Stimulated activated CD4-positive, alpha-beta T cell treated with anti-CD3 and anti-CD28 coated beads, Interleukin-12 subunit alpha, Interleukin-12 subunit beta, amount 100 ng/mL, for 24 hours (primary cell): ENCODE measurements at places on chromosomes 4 and X.

DNA sequence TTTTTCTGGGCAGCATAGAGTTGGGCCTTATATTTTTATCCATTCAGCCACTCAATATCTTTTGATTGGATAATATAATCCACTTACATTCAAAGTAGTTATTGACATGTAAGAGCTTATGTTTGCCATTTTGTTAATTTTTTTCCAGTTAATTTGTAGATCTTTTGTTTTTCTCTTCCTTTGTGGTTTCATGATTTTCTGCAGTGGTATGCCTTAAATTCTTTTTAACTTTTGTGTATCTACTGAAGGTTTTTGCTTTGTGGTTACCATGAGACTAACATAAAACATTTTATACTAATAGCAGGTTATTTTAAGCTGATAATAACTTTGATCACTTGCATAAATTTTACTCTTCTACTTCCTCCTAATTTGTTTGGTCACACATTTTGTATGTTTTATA lies 140.8 kb upstream of the GATB start:
- no peak for DNase-seq

DNA sequence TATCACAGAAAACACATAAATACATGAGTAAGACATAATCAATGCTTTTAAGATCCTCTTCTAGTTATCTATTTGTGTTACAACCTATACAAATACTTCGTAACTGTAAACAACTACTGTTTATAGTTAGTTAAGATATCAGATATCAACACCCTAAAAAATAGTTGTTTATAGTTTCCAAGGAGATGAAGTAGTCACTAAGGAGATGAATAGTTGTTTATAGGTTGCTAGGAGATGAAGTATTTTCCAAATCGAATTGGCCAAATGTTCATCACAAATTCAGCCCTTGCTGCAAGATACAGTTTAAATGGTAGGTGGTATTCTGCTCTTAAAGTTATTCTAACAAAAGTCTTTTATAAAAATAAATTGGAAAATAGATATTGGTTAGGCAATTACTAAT lies 618.2 kb upstream of the PCDH10 start:
- no peak for DNase-seq

- DNase-seq: no peak
These were observed 22.2 kb downstream of the TRIM61 start for GRCh38 chr4:164955107-164955805.

GRCh38 chr4:159540501-159540900 lies 437.6 kb downstream of the RAPGEF2 start:
- DNase-seq: no peak

- no peak for DNase-seq
These were observed 33.7 kb upstream of the STAG2 start for GRCh38 chrX:123927845-123928244.

- no peak for DNase-seq
These were observed 316.9 kb upstream of the TET2 start for GRCh38 chr4:104829761-104830160.

GRCh38 chr4:156505341-156505955 lies 466.2 kb downstream of the PDGFC start:
- no peak for DNase-seq

- no peak for DNase-seq
These were observed 106.8 kb downstream of the ELOVL6 start for GRCh38 chr4:110091434-110092140.

- no peak for DNase-seq
These were observed 280.7 kb downstream of the BCOR start for GRCh38 chrX:39816871-39817731.

GRCh38 chrX:39809331-39809730 lies 288.4 kb downstream of the BCOR start:
- no peak for DNase-seq

DNA sequence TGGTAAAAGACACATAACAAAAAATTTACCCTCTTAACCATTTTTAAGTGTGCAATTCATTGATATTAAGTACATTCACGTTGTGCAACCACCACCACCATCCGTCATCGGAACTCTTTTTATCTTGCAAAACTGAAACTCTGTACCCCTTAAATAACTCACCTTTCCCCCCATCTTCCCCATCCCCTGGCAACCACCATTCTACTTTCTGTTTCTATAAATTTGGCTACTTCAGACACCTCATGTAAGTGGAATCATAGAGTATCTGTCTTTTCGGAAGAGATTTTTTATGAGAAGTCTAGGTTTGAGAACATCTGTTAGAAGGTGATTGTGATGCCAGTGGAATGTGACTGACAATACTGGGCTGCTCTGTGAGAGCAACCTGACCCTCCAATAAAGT lies 39.8 kb upstream of the CCDC149 start:
- DNase-seq: no peak

DNA sequence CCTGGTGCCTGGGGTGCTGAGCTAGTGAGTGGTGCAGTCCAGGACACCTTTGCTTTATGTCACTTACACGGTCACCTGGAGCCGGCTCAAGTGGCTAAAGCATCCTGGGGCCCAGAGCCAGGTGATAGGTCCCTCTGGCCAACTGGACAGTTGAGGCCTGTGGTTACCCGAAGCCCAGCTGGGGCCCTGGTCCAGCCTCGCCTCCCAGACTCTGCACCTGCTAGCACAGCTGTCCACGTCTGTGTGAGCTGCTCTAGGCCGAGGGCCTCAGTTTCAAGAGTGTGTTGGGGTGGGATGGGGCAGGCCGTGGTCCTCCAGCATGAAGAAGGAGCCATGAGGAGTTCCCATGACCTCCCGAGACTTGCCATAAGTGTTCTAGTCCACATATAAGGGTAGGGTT lies 7.7 kb upstream of the ADD1 start:
- DNase-seq: no peak

DNA sequence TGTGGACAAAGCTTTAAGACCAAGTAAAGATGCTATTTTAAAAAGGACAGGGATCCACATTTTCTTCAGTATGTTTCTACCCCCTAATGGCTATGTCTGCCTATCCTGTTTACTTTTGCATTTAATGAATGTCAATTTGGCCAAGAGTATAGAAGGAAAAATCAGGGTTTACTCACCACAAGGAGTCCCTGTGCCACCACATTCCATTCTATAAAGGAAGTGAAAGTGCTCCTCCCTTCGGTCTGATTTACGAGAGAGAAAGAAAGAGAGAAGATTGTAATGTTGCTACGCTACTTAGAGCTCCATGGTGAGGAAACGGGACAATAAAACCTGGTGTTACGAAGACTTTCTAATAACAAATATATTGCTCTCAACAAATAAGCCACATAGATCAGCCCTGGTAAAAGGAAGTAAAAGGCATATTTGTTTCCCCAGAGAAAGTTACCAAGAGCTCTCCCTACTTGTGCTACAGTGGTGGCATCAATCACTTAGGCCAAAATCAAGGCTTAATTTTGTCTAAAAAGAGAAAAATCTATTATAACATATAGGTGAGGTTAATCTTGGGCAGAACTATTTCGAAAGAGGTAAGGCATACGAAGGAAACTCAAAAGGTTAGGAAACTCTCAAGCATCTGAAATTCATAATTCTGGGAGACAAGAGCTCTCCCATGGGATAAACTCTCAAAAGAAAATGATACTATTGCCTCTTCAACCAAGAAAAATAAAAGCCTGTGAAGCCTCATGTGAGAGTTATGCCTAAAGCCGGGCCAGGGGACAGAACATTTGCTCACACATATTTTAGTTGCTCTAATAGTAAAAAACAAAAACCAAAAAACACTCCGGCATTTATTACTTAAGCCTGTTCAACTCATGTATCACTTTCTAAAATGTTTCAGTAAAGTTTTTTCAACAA lies 29.5 kb downstream of the TAPT1 start:
- no peak for DNase-seq

DNA sequence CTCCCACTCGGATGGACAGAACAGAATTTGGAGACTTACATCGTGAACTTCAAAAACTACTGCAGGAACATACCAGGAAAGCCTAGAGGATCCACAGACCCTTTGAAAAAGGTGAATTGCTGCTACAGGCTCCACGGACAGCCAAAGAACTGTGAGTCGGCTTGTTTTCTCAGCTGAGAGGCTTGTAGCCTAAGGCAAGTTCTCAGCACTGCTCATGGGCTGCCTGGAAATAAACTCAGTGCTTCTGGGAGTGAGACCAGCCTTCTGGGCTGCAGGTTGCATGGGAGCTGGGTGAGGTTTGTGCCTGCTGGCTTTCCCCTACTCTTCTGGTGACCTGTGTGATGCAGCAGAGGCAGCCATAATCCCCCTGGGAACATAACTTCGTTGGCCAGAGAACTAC lies 1397.6 kb downstream of the FAM133A start:
- DNase-seq: no peak

DNA sequence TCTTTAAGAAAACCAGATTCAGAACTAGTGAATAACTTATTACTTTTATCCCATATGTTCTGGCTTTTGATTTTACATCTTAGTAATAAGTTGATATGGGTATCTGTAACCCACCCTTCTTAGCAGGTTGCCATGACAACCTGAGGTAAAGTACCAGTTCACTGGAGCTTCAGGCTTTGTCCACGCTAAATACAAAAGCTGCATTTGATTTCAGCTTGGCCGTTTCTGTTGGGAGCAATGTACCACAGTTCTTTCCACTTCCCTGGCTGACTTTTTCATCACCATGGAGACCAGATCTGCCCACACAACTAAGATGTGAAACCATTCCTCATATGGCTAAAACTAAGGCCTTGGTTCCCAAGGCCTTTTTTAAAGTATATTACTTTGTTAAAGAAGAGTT lies 26.1 kb downstream of the KLHL34 start:
- no peak for DNase-seq

DNA sequence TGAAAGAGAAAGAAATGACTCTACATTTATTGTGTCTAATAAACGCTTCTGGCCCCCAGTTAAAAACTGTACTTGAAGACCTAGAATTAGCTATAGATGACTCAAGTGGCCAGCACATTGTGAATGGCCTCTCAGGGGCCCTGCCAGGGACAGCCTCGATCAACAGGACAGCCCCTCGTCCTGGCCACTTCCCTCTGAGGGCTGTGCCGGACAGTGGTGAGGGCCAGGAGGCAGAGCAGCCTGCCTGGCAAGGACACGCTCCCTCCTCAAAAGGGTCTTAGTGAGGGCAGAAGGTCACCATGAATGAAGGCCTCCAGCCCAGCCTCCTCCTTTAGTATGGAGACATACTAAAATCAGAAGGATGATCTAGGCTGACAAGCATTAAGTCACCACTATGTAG lies 16.5 kb downstream of the RNF212 start:
- DNase-seq: no peak

DNA sequence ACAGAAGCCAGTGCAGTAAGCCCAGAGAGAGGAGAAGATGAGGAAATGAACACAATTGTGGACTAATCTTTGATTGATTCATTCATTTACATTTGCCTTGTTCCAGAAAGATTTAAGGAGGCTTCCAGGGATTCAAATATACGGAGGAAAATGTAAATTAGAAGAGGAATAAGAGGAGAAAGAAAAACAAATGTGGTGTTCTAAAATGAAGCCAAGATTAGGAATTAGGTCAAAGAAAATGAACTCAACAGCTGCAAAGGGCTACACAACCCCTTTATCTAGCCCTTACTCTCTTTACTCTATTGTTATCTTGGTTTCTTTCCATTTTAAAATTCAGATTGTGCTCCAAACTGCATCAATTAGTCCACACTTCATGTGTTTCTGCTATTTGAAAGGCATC lies 196.8 kb downstream of the SPATA18 start:
- DNase-seq: no peak

- DNase-seq: no peak
These were observed 42.8 kb downstream of the HTT-AS start for GRCh38 chr4:3031357-3032082.

- no peak for DNase-seq
These were observed 38.9 kb downstream of the STARD8 start for GRCh38 chrX:68686097-68686977.

- no peak for DNase-seq
These were observed 40.8 kb downstream of the PDE5A start for GRCh38 chr4:119587796-119588195.

- no peak for DNase-seq
These were observed 1.2 kb downstream of the GPM6B start for GRCh38 chrX:13815664-13816063.

DNA sequence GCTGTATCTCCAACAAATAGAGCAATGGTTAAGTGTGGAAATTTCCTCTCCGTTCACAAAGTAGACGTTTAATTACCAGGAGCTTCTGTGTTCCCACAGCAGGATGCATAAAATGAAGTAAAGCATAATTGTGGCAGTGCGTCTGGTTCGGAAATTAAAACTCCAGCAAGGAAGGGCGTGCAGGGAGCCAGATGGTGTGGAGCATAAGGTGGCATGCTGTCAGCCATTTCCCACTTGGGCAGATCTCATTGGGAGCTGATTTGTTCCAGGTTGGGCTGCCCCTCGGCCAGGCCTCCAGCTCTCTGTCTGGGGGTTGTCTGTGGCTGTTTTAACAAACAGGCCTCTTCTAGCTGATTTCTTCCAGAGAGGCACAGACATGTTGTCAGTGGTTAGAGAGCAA lies 182.1 kb upstream of the CLNK start:
- no peak for DNase-seq

DNA sequence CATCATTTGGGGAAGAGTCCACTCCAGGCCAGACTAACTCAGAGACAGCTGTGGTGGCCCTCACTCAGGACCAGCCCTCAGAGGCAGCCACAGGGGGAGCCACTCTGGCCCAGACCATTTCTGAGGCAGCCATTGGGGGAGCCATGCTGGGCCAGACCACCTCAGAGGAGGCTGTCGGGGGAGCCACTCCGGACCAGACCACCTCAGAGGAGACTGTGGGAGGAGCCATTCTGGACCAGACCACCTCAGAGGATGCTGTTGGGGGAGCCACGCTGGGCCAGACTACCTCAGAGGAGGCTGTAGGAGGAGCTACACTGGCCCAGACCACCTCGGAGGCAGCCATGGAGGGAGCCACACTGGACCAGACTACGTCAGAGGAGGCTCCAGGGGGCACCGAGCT lies 3.3 kb upstream of the ERAS start:
- DNase-seq: no peak

DNA sequence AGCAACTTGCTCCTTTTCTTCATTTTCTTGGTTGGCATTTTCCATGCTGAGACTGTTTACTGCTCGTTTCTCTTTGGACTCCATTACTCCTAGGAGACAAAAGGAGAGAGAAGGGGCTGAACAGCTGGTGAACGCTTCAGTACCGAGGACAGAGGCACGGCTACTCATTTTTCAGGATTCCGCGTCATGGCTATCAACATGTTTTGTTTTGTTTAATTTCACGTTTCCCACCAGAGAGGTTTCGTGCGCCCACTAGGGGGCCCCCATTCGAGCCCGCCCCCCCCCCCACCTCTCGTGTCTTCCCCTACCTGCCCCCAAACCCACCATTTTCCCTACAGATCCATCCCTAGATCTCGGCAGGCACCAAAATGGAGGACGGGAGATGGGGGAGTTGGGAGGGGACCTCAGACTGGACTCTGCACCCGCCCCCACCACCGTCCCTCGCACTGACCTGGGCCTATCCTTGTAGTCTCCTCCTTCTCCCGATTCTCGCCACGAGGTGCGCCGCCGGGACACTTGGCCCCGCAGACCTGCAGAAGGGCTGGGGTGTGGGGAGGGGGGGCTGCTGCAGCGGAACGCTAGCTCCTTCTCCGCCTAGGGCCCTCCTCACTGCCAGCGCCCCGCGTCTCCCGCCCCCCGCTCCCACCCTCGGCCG lies 653 bp downstream of the BEX1 start:
- DNase-seq: no peak
